ENCODE measurements at places on chromosomes 2 and 18. TPM values are rescaled to one million over a fixed set of nuclear protein-coding genes. Genes with fewer than 3 reads are reported as not detected.

DNA sequence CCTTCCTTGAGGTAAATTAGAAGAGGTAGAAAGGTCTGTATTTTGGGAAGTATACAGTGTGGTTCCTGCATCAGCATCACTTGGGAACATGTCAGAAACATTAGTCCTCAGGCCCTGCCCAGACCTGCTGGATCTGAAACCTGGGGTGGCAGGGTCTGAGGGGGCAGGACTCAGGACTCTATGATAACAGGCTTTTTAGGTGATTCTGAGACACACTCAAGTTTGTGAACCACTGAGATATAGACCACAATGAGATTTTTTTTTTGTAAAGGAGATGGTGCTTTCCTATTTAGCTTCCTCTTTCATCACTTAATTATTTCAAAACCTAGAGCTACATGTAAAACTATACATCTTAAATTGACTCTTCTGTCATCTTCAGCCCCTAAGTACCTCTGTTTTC lies 262.7 kb upstream of the SPOPL start:
- H3K4me1 ChIP-seq, result peaks cover 23% of the 10 kb centered on the region
- H3K4me3 ChIP-seq, result no peak overlapping the region
- H3K27ac ChIP-seq, result no peak overlapping the region

GRCh38 chr2:227805578-227805977 lies 8.1 kb upstream of the CCL20 start:
- H3K27me3 ChIP-seq, result no peaks in the 10 kb centered on the region
- no peak overlapping the region for H3K4me3 ChIP-seq
- H3K27ac ChIP-seq, result no peak overlapping the region
- DNase-seq, result peak; percentile 61
- no peaks in the 10 kb centered on the region for H3K4me1 ChIP-seq
- no peaks in the 10 kb centered on the region for H3K36me3 ChIP-seq

- no peaks in the 10 kb centered on the region for H3K4me1 ChIP-seq
- no peaks in the 10 kb centered on the region for H3K27me3 ChIP-seq
- no peaks in the 10 kb centered on the region for H3K36me3 ChIP-seq
- no peak overlapping the region for H3K4me3 ChIP-seq
- no peak overlapping the region for H3K27ac ChIP-seq
- no peak for DNase-seq
Measured at GRCh38 chr2:175432793-175433192, 251.3 kb upstream of the ATP5MC3 start.

- DNase-seq, result no peak
- no peaks in the 10 kb centered on the region for H3K27me3 ChIP-seq
- H3K4me1 ChIP-seq, result no peaks in the 10 kb centered on the region
Measured at GRCh38 chr2:187709065-187709464, 154.8 kb upstream of the TFPI start.

GRCh38 chr18:4405965-4406364 lies 49.1 kb downstream of the DLGAP1 start:
- H3K27ac ChIP-seq, result no peak overlapping the region
- no peak for DNase-seq
- no peaks in the 10 kb centered on the region for H3K27me3 ChIP-seq
- H3K4me1 ChIP-seq, result no peaks in the 10 kb centered on the region

The GPR45 gene
- total RNA-seq, result not detected

The MRPL44 gene
- total RNA-seq, result 3.8 TPM
